Cerebellar cortex (tissue), 1 donor: ENCODE measurements at places on chromosomes 11 and 22.

DNA sequence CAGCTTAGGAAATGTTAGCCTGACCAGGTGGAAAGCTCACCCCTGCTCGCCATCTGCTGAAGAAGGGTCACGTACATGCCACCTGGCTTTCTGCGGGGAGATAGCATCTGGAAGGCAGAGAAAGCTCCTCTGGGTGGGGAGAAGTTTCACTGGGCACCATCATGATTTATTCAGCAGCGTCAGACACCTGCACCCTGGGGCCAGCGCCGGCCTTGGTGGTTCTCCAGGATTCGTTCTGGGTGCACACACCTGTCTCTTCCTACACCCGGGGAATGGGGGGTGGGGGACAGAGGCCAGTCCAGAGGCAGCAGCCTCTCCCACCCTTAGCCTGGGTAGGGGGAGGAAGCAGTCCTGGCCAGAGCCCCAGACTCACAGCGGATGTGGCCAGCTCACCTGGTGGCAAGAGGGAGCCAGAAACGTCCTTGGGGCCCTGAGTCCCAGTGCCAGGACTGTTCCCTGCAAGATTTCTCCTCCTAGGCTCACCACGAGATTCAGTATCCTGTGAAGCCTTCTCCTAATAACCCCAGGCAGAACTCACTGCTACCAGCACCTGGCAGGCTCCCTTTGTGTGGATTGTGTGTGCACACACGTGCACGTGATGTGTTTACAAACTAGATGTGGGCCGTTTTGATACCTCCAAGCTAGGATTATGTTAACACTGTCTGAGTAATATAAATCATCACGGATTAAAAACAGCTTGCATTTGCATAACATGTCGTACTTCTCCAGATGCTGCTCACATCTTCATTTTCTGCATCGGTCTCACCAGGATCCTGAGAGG, 17.3 kb upstream of the RASD2 start:
- no peak for DNase-seq

DNA sequence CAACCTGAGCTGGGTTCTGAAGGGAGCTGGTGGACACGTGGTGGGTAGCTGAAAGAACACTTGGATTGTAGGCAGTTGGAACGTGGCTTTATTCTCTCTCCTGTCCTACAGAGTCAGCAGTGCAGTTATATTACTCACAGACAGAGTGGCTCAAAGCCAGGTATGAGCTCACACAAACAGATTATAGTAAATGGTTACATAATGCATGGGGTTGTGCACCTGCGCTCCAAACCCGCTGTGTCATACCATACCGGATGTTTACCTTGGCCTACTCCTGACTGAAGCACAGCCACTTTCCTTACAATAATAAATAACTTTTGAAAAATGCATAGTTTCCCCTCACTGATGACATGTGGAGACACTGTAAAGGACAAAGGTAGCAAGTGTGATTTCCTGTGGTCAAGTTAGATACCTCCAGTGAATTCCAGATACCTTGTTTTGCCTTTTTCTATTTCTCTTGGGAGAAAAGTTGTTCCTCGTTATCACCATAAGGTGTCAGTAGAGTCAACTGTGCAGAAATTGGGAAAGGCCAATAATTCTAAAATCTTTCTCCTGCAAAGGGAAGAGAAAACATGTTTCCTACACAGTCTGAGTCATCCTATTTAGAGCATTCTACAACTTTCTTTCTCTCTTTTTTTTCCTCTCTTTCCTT, 13.5 kb downstream of the MS4A6A start:
- DNase-seq, result peak; percentile 2

- DNase-seq, result peak; percentile 62
Observed at GRCh38 chr11:77557553-77557952, 32.2 kb upstream of the AQP11 start.

DNA sequence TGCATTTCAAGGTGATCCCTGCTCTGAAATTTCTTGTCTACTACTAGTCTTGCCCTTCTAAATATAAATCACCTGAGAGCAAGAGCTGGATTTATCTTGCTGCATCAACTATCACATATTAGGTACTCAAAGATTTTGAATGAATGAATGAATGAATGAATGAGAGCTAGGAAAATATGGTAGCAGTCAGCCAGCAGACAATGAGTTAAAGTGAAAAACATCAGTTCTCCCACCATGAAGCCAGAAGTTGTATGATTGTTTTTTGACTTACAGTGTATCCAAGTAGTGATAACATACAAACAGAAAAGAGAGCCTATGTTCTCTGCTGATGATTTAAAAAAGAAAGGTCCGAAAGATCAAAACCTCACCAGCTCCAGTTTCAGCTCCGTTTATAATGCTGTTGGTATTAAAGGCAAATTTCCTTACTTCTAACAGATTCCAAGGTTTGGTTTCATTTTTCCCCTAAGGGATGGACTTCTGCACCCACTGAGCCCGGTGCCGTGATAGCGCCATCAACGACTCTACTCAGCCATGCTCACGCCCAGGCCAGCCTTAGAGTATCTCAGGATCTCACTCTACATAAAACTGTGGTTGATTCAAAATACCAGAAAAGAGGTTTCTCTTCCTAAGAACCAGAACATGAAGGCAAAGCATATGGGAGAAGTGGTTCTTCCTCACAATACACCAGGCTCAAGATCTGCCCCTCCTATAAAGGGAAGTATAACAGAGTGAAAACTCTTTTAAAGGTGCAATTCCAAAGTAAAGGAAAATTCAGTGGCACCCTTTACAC, 92.0 kb downstream of the SGSM3 start:
- no peak for DNase-seq

- DNase-seq, result no peak
Observed at GRCh38 chr11:31651208-31651607, 141.6 kb downstream of the ELP4 start.

GRCh38 chr11:63635762-63636465, 21.7 kb upstream of the PLAAT3 start:
- peak; percentile 80 for DNase-seq

GRCh38 chr22:49009359-49010063, 818.2 kb downstream of the BRD1 start:
- no peak for DNase-seq

GRCh38 chr11:33861386-33861785, 30.5 kb downstream of the LMO2 start:
- peak; percentile 82 for DNase-seq

DNA sequence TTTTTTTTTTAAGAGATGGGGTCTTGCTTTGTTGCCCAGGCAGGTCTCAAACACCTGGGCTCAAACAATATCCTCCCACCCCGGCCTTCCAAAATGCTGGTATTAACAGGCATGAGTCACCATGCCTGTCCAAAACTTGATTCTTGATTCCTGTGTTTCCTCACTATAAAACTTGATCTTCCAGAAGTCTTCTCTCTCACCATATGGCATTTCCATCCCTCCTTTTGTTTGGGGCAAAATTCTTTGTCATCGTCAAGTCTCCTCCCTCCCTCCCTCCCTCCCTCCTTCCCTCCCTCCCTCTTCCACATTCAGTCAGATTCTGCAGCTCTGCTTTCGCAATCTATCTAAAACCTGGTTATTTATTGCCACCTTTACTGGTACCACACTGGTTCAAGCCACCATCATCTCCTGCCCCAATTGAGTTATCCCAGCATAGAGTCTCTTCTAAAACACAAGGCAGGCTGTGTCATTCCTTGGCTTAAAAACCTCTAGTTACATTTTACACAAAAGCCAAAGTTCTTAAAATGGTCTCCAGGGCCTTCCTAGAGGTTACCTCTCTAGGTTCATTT, 65.0 kb upstream of the HORMAD2 start:
- no peak for DNase-seq

DNA sequence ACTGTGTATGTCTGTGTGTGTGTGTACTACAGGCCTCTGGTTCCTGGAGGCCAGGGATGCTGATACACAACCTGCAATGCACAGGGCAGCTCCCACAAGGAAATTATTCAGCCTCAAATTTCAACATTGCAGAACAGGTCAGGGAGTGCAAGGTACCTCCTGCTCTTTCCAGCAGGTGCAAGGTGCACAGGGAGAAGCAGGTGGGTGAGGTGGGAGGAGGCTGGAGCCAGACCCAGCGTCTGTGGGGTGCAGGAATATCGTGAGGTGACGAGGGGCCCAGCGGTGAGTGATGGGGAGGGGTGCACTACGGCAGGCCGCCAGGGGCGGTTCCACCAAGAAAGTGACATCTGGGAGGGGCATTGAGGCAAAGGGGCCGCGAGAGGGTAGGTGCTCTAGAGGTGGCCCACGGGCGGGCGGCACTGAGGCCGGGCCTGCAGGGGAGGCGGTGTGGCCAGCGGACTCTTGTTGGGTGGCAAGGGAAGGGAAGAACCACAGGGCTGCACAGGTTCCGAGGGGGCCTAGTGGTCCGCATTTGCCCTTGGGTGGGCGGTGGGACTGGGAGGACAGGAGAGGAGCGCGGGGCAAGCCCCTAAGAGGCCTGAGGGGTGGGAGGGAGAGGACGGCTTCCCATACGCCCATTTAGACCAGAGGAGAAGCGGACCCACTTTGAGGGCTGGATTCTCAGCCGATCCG, 21.6 kb downstream of the DGCR6L start:
- no peak for DNase-seq

- no peak for DNase-seq
Observed at GRCh38 chr11:34149786-34150185, 44.4 kb downstream of the NAT10 start.

- DNase-seq, result peak; percentile 62
Observed at GRCh38 chr11:119782739-119783072, 53.7 kb upstream of the NECTIN1 start.

DNA sequence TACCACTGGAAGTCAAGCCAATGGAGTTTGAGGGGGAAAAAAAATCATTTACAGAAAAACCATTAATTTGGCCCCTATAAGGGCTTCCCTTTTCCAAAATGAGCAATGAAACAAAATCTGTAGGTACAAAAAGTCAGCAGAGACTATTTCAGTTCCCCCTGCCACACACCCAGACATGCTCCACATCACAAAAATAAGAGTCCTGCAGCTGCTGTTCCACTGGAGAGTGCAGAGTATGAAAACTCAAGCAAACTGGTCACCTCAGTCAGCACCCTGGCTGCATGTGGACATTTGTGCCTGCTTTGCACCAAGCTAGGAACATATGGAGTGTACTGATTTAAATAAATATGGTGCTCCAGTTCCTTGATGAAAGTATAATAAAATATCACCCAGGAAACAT, 15.1 kb downstream of the POU2AF1 start:
- no peak for DNase-seq

DNA sequence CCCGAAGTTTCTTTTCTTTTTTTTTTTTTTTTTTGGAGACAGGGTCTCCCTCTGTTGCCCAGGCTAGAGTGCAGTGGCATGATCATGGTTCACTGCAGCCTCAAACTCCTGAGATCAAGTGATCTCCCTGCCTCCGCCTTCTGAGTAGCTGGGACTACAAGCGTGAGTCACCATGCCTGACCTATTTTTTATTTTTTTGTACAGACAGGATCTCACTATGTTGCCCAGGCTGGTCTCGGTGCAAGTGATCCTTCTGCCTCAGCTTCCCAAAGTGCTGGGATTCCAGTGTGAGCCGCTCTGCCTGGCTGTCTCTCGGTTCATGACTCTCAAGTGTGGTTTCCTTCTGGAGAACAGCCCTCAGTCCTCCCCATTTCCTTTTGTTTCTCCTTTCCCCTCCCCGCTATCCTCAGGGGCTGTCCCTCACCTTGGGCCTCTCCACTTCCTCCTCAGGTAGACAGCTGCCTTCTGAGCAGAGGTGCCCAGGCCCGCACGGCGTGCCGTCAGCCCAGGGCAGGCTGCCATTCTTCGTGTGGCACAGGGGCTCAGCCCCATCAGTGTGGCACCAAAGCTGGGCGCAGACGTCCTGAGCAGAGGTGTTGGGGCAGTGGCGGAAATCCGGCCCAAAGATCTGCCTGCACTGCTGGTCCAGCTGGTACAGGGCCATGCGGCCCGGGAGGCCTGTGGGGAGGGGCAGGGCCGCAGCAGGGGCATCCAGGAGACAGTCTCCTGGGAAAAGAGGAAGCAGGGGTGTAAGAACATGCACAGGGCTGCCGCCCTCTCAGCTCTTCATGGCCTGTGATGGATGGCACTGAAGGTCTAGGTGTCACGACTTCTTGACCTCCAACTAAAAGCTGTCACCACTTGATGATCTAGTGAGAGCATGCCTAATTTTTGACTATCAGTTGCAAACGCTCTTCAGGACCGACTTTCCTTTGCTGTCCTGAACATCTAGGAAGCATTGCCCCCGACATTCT, 14.0 kb downstream of the ADAMTS8 start:
- DNase-seq, result no peak

DNA sequence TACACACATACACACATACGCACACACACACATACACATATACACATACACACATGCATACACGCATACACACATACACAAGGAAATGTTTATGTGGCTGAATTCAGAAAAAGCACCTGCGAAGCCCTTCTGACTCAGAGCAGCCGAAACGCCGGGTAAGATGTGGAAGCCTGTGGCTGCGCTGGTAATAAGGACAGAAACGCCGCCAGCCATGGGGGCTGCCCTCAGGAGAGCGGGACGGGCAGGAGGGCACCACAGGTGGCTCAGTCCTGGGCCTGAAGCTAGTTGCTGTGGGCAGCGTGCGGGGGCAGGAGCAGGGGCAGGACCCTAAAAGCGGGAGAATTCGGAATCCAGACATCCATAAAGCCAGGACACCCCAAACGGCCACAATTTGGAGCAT, 378.3 kb downstream of the BRD1 start:
- no peak for DNase-seq

DNA sequence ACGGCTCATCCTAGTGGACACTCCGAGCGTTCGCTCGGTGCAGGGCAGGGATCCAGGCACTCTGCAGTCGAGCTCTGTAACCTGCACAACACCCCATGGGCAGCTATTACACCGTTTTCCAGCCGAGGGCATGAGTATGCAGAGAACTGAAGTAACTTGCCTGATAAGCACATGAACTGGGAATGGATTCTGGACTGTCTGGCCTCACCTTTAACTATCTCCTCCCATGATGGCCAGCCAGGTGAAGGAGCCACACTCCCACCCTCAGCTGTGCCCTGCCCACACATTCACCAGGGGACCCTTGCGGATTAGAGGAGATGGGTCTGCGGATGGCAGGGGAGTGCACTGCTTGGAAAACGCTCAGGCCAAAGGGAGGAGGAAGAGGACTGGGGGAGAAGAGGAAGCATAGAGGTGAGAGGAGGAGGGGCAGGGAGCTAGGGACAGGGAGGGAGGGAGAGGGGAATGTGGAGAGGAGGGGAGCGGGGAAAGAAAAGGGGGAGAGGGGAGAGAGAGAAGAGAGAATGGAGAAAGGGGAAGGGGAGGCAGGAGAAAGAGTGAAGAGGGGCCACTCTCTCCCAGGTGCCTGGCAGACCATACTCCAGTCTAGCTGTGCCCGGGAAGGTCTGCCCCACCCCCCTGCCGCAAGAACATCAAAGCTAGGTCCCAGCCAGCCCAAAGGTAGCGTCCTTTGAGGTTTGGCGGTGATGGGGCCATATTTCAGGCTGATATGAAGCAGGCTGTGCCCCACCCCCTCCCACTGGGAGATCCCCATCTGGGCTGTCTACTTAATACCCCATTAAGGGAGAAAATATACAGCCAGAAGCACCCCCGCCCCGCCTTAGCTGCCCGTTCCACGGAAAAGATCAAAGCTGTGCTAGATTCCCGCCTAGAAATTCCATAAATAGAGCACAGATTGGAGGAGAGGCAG, 33.2 kb upstream of the TCF20 start:
- peak; percentile 52 for DNase-seq

- no peak for DNase-seq
Observed at GRCh38 chr11:100546714-100547113, 140.4 kb upstream of the ARHGAP42 start.

- DNase-seq, result no peak
Observed at GRCh38 chr11:117427356-117427874, 99.8 kb downstream of the CEP164 start.

GRCh38 chr11:128908391-128909246, 17.5 kb downstream of the KCNJ5 start:
- no peak for DNase-seq

- no peak for DNase-seq
Observed at GRCh38 chr11:112310419-112310818, 49.8 kb upstream of the PLET1 start.
